NCI-H524 treated with DMSO at 0.1 percent for 48 hours (cell line): ENCODE measurements at places on chromosomes 12 and 14.
A peak's percentile ranks its signal among the peaks of the same experiment; 100 is the strongest.

GRCh38 chr14:21807975-21808374, 134.4 kb upstream of the OR4E1 start:
- DNase-seq = no peak

GRCh38 chr12:122023339-122024131, 1.9 kb downstream of the BCL7A start:
- peak; percentile 48 for DNase-seq

DNA sequence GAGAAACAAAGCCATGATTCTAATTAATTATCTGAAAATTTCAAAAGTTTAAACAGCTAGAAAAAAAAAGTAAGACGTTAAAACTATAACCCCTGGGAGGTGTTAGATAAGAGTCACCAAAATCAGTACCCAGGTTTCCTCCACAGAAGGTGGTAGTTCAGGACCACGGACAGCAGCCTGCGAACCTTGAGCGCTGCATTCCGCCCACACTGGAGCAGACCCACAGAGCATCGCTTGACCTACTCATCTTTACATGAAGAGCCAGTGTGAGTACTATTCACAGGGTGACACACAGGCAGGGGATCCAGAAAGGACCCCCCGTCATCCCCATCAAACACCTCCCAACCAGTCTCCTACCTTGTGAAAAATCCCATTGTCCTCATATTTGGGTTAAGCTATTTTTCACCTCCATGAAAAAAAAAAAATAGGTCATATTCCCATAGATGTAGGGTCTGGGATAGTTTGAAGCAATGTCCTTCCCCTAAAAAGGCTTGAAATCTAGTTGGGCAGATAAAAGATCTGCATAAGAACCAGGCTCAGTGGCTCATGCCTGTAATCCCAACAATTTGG, 8.8 kb upstream of the CHGA start:
- no peak for DNase-seq

GRCh38 chr14:30680036-30680435, 57.9 kb downstream of the SCFD1 start:
- DNase-seq = no peak

DNA sequence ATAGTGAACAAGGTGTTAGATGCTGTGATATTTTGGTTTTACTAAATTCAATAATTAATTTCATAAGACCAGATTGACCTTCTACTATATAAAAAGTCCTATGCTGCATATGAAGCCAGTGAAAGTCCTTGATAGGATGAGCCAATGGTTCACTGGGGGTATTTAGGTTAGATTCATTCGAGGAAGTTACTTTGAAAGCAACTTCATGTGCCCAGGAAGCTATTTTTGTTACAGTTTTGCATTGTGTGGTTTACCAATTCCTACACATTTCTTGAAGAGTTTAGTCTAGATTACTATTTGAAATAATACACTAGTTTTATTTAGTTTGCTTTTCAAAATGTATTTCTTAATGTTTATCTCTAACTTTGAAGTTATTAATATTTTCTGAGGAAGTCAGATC, 58.5 kb upstream of the RMST start:
- DNase-seq = no peak

- DNase-seq = no peak
These were observed 4.8 kb upstream of the LMO3 start for GRCh38 chr12:16610743-16611142.

- DNase-seq = no peak
These were observed 76.4 kb downstream of the BORCS5 start for GRCh38 chr12:12433203-12433731.

DNA sequence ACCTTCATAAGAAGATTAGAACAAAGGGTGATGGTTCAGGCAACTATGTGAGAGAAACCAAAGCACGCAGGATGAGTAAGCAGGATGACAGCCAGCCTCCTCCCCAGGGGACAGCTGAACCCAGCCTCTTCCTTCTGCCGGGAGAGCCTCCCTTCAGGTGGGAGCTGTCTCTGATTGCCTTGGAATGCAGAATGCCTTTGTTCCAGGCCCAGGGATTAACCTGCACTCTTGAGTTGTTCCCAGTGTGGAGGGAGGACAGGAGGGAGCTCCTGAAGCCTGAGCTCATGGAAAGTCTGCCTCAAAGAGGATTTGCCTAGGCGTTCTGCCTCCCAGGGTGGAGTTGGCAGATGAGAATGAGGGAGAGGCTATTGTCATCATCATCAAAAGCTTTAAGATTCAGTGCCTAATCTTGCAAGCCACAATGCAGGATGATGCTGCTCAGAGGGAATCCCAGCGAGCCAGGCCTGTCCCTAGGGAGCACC, 3.6 kb upstream of the KRT6A start:
- DNase-seq = no peak

DNA sequence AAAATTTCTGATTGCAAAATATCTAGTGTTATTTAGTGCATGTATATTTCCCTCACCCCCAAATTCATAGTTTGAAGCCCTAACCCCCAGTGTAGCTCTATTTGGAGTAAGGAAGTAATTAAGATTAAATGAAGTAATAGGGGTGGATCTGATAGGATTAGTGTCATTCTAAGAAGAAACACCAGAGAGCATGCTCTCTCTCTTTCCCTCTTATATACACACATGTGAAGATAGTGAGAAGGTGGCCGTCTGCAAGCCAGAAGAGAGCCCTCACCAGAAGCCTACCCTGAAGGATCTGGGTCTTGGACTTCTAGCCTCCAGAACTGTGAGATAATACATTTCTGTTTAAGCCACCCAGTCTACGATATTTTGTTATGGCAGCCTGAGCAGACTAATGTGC, 120.3 kb downstream of the TMEM30B start:
- DNase-seq = no peak

DNA sequence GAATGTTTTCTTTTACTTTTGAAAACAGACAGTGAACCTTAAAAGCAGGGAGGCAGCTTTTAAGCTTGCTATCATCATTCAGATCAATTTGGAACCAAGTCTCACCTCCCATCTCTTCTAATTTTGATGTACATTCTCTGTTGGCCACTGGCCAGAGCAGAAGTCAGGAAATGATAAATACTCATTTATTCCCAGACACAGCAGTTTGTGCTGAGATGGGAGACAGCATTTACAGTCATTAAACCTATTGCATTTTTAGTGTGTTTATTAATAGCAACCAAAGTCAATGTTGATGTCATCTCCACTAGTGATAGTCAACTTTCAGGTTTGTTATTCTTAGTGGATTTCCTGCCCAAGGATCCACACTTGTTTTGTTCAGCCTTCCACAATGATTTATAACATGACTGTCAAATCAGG, 320.0 kb upstream of the ATP2B1 start:
- no peak for DNase-seq

GRCh38 chr12:53048033-53048779, 1.7 kb upstream of the TNS2 start:
- DNase-seq = no peak

DNA sequence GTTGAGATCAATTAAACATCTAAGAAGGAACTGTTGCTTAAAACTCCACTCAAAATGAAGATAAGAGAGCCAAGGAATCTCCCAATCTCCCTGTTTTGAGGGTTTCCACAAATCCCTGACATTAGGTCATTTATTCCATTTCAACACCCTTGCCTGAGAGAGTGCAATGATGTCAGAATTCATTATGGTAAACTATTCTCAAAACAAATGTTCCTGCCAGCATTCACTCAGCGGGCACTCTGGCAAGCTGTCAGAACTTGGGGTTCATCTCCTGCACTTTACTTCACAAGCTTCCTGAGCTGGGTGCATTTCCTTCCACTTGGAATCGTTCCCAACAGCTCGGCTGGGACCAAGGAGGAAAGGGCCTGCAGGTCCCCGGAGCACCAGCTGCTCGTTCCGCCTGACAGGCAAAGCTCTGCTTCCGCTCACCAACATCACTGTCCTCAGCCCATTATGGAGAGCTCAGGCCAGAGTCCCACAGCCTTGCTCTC, 117.8 kb downstream of the TTC7B start:
- peak; percentile 58 for DNase-seq

DNA sequence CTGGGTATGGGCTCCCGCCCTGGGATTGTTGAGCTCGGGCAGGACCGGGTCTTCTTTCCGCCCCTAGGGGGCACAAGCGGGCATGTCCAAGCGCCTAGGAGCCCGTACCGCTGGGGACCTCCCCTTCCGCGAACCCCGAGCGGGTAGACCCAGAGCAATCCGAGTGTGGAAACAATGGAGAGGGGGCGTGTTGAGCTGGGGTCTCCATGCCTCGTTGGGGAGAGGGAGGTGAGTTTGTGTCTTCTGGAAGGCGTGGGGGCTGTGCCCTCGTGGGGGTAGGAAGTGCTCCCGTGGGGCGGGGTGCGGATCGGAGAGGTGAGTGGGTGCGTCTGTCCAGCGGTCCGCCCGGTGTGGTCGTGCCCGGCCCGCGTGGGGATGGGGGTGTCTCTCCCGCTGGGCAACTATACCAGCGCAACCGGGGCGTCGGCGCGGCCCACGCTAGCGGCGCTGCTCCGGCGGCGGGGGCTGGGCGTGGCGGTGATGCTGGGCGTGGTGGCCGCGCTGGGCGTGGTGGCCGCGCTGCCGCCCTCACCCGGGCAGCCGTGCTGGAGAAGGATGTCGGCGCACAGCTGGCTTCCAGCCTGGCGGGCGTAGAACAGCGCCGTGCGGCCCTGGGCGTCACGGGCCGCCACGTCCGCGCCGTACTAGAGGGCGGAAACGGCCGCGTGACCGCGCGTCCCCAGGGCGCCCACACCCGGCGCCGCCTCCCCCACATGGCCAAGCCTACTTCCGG, 12.2 kb downstream of the AGAP2 start:
- peak; percentile 27 for DNase-seq

- no peak for DNase-seq
These were observed 12.5 kb downstream of the PRDM4 start for GRCh38 chr12:107748472-107748871.

- DNase-seq = no peak
These were observed 335.1 kb downstream of the GPHN start for GRCh38 chr14:66842911-66843512.

DNA sequence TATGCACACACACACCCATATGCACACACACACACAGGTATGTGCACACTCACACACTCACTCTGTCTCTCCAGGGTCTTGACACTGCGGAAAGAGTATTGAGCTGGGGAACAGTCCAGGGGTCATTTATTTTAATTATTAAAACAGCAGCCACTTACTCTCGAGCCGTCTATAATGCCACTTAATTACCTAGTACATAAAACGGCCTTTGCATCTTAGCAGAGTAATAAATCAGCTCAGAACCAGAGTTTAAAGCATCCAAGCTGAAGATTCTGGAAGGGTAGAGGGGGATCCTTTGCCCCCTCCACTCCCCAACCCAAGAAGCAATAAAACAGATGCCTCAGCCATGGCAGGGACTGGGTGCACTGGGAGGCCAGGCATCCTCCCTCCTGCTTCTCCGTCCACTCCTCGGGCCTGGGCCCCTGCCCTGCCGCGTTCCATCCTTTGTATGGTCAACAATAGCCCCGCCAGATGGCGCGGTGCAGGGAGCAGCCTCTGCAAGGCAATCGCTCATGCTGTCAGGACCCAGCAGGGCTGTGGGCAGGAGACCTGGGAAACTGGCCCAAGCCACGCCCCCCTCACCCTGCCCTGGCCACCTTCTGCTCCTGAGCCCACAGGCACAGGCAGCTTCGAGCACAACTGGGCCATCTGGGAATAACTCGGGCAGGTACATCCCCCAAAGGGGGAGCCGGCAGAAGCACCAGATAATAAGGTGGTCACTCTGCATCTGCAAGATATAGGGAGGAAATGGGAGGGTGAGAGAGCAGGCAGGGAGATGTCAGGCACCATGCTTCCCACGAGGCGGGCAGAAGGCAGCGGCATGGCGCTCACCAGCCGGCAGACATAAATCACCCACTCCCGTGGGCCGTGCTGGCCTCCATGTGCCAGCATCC, 40.9 kb downstream of the CCDC85C start:
- peak; percentile 79 for DNase-seq

DNA sequence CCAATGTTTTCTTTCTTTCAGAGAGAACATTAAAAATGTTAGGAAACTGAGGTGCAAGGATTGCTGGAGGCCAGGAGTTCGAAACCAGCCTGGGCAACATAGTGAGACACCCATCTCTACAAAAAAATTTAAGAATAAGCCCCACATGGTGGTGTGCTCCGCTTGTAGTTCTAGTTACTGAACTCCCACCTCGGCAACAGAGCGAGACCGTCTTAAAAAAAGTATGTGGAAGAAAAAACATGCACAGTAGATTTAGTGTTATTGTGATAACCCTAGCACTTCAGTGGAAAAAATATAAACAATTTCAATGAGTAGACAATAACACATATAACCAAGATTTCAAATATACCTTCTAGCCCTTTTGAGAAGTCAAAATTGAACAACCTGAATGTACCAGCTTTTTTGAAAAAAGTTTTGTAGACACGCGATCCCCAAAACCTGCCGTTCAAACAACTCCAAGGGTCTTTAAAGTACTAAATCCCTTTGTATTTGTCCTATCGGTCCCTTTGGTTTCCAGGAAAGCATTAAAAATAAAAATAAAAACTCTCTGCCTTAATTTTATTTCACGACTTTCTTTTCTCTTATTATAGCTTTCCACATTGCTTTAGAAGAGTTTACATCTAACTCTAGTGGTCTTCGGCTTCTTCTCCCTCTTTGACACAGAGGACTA, 1.0 kb upstream of the ANO6 start:
- no peak for DNase-seq

DNA sequence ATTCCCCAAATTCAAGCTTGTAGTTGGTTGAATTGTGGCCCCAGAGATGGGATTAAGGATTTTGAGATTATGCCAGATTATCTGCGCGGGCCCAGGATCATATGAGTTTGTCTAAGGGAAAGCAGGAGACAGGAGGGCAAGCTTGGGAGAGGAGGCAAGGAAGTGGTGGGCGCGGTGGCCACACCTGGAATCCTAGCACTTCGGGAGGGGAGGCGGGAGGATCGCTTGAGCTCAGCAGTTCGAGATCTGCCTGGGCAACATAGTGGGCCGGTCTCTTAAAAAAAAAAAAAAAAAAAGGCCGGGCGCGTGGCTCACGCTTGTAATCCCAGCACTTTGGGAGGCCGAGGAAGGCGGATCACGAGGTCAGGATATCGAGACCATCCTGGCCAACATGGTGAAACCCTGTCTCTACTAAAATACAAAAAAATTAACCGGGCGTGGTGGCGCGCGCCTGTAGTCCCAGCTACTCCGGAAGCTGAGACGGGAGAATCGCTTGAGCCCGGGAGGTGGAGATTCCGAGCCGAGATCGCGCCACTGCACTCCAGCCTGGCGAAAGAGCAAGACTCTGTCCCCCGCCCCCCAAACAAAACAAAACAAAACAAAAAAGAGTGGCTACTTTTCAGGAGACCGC, 881 bp upstream of the PUS1 start:
- DNase-seq = no peak

DNA sequence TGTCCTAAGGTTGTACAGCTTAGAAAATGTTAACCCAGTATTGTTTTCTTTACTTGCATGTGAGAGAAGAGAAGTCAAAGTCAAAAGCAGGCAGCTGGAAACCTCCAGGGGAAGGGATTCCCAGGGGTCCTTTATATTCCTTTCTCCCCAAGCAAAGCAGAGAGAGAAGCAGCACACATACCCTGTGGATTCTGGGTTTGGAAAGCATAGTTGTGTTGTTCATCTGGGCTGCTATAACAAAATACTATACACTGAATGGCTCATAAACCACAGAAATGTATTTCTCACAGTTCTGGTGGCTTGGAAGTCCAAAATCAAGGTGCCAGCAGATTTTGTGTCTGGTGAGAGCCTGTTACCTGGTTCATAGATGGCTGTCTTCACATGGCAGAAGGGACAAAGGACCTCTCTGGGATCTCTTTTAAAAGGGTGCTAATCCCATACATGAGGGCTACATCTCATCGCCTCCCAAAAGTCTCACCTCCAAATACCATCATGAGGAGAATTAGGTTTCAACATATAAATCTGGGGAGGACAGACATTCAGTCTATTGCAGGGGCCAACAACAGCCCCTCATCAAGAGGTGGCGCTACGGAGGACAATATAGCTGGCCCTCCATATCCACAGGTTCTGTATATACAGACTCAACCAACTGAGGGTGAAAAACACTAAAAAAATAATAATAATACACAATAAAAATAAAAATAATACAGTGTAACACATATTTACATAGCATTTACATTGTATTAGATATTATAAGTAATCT, 19.3 kb upstream of the PCNX1 start:
- DNase-seq = no peak
